ENCODE measurements at places on chromosomes 5 and 9.

DNA sequence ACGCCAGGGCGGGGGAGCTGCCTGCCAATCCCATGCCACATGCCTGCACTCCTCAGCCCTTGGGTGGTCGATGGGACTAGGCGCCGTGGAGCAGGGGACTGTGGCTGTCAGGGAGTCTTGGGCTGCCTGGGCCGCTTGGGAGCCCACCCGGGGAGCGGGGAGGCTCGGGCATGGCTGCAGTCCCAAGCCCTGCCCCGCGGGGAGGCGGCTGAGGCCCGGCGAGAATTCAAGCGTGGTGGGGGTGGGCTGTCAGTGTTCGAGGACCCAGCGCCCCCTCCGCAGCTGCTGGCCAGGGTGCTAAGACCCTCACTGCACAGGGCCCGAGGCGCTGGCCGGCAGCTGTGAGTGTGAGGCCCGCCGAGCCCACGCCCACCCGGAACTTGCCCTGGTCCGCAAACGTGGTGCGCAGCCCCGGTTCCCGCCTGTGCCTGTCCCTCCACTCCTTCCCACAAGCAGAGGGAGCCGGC lies 83.2 kb upstream of the DMRTA1 start:
- no peak for DNase-seq

DNA sequence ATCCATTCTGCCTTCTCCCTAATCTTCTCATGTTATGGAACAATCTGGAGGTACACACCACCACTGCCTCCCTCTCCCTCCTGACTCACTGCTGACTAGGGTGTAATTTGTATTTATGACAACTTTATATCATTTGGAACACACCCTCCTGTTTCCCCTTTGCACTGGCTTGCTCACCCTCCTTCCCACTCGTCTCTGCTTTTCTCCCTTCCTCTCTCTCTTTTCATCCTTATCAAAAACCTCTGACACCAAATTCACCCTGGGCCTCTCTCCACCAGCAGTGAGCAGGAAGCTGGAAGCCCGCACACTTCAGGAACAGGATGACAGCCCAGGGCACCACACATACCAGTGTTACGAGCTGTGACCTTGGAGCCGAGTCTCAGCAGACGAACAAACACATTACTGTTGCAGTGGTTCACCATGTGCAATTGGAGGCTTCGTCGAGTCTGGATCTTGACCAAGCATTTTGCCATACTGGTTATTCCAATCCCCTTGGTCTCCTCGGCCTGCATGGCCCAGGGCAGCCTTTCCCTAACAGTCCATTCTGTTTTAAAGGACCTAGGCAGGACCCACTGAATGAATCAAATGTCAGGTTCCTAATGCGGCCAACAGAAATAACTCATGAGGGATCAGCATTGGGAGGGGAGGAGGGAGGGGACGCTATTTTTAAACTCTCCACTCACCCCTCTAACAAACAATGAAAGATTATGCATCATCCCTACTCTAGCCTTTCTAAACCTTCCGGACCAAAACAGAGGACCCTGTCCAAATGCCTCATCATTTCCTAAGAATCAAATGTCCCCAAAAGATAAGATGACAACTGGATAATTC lies 203.9 kb upstream of the RASEF start:
- no peak for DNase-seq

GRCh38 chr5:123223921-123224320 lies 134.9 kb downstream of the PRDM6 start:
- DNase-seq: no peak

- DNase-seq: no peak
Observed at GRCh38 chr5:43171451-43171850, 20.6 kb upstream of the NIM1K start.

- DNase-seq: no peak
Observed at GRCh38 chr9:12906646-12907045, 131.8 kb downstream of the LURAP1L start.

DNA sequence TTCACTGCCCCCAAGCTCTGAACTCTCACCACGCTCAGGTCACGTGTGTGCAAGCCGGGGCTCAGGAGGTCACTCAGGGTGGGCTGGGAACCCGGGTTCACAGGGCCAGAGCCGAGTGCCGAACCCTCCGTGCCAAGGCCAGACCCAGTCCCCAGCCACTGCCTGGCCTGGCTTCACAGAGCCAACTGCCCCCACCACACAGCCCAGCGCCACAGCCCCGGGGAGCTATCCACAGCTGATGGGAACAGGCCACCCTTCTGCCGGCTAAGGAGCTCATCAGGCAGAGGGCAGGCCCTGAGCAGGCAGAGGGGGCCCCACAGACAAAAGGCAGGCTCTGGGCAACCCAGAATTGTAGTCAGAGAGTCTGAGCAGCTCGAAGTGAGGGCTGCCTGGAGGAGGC lies 117.0 kb downstream of the VAV2 start:
- no peak for DNase-seq

GRCh38 chr5:177294632-177295031 lies 8.9 kb downstream of the RAB24 start:
- no peak for DNase-seq

- DNase-seq: no peak
Observed at GRCh38 chr9:16445141-16445920, 425.1 kb downstream of the BNC2 start.

GRCh38 chr9:95055851-95056551 lies 261.5 kb downstream of the FANCC start:
- no peak for DNase-seq

- DNase-seq: no peak
Observed at GRCh38 chr9:31390403-31391025, 993.9 kb upstream of the ACO1 start.

- no peak for DNase-seq
Observed at GRCh38 chr9:5178126-5178805, 7.2 kb downstream of the INSL6 start.

DNA sequence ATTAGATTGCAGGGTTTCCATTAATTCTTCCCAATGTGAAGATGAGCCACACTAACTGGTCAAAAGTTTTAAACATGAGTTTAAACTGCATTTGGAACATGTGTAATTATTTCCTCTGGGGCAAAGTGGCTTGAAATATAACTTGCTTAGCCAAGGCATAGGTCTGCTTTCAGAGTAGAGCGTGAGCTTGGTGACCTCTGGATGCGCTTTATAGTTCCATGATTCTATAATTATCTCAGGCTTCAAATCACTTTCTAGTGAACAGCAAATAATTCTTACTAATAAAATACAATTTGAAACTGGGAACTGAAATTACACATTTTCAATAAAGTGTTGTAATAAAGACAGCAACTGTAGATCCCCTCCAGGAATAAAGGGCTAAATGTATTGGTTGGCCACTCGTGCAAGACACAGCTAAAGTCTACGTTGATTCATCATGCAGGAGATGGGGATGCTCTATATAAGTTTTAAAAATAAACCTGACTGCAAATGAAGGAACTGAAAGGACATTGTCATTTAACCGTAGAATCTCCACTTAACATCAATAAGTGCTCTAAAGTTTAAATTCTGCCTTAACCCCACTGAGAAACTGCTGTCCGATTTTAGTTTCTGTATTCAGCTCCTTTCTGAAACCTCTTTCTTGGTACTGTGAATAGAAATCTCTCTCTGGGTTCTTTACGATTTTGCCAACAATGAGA lies 460.0 kb downstream of the PSAT1 start:
- no peak for DNase-seq

GRCh38 chr5:43874772-43875171 lies 271.8 kb downstream of the NNT start:
- DNase-seq: no peak

DNA sequence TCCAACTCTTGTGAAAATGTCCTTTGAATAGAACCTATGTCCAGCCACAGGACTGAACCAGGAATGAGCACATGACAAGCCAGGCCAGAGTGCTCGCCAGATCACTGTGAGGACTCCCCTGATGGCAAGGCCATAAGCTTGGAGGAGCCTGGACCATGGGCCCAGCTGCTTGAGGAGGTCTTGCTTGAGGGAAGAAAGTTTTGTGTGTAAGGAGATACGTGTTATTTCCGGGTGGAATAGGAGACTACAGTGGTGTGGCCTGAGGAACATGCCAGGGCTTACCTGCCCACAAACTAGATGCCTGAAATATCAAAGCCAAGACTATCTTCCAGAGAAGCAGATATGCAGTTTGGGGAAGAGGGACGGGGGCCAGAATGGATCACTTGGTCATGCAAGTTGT lies 84.7 kb downstream of the LIFR start:
- no peak for DNase-seq

Data from stimulated activated CD8-positive, alpha-beta memory T cell treated with anti-CD3 and anti-CD28 coated beads, Interleukin-4, amount 100 ng/mL, for 1 hour (primary cell).